ENCODE measurements at places on chromosomes 7 and 10.

GRCh38 chr7:96329241-96329640, 7.3 kb upstream of the SLC25A13 start:
- DNase-seq: no peak

- no peak for DNase-seq
Measured at GRCh38 chr10:59240582-59241183, 64.2 kb downstream of the PHYHIPL start.

DNA sequence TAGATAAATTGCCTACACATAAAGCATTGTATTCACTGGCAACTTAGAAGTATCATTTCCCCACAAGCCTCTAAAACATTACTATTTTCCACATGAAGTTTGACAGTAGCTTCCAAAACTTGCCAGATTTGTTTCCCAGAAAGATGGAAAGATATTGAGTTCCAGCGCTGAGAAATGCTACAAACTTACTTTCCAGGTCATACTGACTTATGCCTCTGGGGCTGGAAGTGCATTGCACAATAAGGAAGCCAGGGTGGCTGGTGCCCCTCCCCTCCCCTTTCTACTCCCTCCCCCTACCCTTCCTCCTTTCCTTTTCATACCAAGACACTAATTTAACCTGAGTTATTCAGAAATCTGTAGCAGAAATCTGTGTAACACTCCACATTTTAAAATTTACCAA, 212.6 kb downstream of the WDR37 start:
- no peak for DNase-seq

DNA sequence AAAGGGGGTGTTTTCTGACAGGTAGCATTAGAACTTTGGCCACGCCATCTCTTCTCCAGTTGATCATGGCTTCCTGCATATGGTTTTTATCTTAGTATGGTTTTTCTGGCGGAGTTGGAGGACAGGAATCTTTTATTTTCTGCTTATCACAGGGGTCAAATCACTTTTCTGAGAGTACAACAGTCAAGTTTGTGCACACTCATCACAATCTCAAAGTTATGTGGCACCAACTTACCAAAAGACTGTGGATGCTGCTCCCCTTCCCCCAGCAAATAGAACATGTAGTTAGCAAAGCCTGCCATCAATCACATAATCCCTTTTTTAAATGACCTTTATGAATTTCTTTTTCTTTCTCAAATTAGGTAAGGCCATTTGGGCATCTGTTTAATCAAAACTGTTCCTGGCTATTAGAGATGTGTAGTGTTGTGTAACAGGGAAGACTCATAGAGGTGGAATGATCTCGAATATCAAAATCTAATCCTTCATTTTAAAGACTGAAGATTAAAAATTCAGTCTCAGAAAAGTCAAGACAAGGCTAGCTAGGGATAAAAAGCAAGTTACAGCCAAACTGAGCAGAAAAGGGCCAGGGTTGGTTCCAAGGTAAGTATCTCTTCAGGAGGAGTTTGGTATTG, 3.8 kb upstream of the CH25H start:
- no peak for DNase-seq

DNA sequence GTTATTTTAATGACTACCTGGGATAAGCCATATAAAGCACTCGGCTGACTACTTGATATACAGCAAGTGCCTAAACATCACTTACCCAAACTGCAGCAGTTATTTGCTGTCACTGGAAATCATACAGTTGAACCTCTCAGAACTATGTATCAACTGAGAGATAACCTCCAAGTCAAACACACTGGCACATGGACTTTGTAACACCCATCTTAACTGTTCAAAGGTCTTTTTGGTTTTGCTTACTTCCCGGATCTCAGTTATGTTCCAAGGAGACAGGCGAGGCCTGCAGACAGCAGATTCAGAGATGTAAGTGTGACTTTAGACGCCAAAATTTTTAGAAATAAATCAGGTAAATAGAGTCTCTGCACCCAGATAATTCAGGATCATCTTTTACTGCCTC, 34.6 kb upstream of the DAGLB start:
- no peak for DNase-seq

GRCh38 chr10:71211775-71212317, 524 bp upstream of the UNC5B start:
- DNase-seq: no peak

All from activated CD8-positive, alpha-beta memory T cell treated with anti-CD3 and anti-CD28 coated beads for 24 hours (primary cell).